BJ (cell line): ENCODE measurements at places on chromosomes 5 and 9.
A peak's percentile ranks its signal among the peaks of the same experiment; 100 is the strongest.

GRCh38 chr5:53166183-53166495, 56.6 kb upstream of the MOCS2 start:
- no peak for DNase-seq

DNA sequence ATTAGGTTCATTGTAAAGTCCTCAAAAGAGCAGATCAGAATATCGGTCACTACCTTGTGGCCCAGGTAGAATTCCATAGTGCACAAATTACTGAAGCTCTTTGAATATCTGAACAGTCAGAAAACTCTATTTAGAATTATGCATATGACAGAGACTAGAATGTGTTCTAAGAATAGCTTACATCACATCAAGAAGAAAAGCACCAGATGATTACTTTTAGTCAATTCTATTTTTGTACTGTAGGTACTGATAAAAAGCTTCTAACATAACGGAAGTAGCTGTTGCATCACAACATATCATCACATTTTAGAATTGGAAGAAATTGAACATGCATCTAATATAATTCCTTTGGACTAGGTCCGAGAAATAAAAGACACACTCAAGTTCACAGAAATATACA, 946.6 kb upstream of the ARRDC3 start:
- no peak for DNase-seq

DNA sequence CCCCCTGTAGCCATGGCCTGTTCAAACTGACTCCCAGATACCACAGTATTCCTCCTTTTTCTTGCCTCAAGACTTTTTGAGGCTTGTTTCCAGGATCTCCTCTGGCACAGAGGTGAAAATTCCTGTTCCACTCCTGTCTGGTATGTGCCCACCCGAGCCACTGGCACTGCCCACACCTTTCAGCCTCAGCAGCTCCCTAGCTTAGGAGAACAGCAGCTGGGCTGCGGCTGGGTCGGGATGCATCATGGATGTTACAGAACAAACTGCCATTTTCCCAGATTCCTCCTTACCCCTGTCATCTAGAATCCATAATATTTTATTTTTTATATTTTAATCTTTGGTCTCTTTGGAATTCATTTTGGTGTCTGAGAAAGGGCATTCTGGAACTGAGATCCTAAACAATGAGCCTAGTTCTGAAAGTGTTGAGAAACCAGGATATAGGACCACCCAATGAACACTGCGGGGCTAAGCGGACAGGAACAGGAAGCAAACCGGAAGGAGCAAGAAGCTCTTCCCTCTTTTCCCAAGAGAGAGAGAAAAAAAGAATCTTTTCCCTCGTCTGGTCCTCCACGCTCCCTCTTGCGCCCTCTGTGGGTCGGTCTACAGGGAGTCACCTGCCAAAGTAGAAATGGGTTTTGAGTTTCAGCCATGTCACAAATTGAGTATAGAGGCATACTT, 12.5 kb downstream of the OR2S2 start:
- DNase-seq = peak; percentile 26

GRCh38 chr5:137015540-137016116, 483.5 kb downstream of the SPOCK1 start:
- no peak for DNase-seq

DNA sequence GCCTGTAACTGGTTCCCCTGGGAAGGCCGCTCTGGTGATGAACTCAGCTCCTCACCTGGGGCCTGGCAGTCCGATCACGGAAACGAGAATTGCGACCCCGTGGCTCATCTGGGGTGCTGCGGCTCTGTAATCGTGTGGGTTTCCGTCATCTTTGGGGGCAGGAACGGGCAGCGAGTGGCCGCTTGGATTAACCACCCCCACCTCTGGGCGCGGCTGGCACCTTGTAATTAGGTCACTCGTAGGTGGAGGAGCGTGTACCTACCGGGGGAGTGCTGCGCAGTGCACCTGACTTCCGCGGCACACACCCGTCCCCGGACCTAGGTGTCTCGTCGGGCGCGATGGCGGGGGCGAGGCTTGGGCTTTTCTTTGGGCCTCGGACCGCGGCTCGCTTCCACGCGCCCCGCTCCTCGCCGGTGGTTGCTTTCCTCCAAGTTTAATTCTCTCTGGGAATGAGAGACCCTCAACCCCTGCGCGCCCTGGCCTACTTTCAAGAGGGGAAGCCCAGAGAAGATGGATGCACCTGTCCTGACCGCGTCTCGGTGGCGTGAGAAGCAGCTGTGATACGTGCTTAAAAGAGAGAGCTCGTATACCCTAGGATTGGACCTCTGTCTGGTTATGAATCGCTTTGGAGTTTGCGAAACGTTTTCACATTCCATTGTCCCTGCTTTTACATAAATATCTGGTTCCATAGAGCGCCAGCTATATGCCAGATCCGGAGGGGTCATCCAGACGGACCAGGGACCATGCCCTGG, 744 bp upstream of the PPP2CA start:
- DNase-seq = no peak

- DNase-seq = no peak
Measured at GRCh38 chr5:51271261-51271660, 112.0 kb upstream of the ISL1 start.

GRCh38 chr9:134189470-134190231, 25.3 kb upstream of the RNU6ATAC start:
- no peak for DNase-seq
